Dermis blood vessel endothelial cell (primary cell): ENCODE measurements at places on chromosomes 7 and 10.

DNA sequence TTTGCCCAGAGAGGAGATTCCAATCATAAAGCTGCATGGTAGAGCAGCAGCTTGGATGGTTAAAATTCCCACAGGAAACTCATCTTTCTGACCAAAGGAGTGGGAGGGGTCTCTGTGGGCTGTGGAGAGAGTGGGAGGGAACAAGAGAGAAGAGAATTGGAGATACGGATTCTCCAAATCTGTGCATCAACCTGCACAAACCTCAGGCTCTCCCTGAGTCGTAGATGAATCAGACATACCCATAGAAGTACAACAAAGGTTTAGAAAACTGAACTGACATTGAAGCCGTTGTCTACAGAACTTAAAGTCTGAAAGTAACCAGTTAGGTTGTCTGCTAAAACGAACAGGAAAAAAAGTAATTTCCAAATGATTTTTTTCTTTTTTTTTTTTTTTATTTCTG, 41.9 kb downstream of the CYCS start:
- DNase-seq: no peak

DNA sequence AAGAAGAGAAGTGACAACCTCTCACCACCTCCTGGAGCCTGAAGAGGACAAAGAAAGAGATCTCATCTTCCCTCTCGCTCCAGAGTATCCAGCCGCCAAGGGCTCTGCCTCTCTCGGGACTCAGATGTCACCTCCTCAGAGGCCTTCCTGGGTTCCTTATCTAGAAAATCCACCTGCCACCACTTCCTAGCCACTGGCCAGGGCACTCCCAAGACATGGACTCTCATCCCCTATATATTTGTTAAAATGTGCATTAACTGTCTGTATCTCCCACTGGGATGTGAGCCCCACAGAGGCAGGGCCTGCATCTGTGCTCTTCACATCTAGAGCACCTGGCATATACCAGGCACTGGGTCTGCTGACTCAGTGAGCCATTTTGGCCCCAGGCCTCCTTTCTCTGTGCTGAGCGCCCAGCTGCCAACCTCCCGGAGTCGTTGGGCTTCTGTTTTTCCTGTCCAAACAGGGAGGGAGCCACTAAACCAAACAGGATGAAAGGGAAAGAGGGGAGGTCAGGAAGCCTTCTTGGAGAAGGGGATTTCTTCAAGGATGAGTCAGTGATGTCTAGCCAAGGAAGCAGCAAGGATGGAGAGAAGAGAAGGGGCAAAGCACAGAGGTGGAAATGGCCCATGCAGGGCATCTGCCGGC, 58.9 kb downstream of the KCNMA1 start:
- peak; percentile 15 for DNase-seq

DNA sequence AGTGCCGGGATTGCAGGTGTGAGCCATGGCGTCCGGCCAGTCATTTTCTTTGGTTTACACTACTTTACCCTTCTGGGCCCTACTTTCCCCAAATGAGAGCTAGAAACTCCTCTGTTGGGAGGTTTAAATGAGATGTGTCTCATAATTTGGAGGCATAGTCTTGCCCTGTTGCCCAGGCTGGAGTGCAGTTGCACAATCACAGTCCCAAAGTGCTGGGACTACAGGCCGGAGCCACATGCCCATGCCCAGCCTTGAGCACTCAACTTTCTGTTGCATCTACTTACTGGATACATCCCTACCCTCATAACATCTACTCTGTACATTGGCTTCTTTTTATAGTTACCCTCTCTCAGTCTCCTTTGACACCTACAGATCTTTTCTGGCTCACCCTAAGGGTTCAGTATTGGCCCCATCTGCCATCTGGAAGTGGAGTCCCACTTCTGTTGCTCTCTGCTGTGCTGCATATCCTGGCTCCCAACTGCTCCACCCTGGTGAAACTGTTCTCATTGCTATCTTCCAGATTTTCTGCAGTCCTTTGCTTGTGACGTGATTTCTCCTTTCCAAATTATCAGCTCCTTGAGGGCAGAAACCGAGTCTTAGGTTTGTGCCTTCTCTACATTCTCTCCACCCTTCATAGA, 8.4 kb downstream of the EIF4H start:
- DNase-seq: no peak

- no peak for DNase-seq
These were observed 298.0 kb upstream of the KCND2 start for GRCh38 chr7:119974972-119975371.

DNA sequence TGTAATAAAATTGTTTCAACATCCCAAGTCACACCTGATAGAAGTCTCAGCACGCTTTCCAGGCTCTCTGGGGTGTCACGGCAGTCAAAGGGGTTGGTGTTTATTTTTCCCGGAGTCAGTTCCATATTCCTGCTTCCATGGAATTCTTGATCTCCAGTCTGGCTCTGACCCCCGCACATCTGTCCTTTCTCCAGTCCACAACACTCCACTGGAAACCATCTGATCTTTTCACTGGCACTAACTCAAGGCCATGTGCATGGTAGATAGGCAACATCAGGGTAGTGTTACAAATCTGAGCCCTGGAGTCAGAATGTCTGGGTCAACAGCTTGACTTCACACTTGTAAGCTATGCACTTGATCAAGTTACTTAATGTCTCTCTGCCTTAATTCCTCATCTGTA, 176.2 kb downstream of the WDR11 start:
- no peak for DNase-seq

GRCh38 chr10:15201589-15202300, 33.3 kb upstream of the NMT2 start:
- peak; percentile 59 for DNase-seq

DNA sequence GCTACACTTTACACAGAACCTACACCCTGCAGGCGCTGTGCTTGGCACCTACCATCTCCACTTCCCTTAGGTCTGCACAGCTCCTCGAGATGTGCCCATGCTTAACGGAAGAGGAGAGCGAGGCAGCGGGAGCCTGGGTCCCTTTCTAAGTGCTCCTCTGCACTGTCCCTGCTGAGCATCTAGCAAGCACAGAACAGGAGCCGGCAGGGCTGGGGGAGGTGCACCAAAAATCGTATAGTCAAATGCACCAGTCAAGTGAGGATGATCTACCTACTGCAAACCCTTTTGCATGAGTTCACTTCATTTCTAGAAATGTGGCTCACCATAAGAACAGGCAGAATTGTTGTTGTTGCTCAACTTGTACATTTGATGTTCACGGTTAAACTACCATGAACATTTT, 267.7 kb downstream of the TNS3 start:
- no peak for DNase-seq
